ENCODE measurements at places on chromosomes 12 and 14. TPM values are rescaled to one million over a fixed set of nuclear protein-coding genes. Genes with fewer than 3 reads are reported as not detected.

DNA sequence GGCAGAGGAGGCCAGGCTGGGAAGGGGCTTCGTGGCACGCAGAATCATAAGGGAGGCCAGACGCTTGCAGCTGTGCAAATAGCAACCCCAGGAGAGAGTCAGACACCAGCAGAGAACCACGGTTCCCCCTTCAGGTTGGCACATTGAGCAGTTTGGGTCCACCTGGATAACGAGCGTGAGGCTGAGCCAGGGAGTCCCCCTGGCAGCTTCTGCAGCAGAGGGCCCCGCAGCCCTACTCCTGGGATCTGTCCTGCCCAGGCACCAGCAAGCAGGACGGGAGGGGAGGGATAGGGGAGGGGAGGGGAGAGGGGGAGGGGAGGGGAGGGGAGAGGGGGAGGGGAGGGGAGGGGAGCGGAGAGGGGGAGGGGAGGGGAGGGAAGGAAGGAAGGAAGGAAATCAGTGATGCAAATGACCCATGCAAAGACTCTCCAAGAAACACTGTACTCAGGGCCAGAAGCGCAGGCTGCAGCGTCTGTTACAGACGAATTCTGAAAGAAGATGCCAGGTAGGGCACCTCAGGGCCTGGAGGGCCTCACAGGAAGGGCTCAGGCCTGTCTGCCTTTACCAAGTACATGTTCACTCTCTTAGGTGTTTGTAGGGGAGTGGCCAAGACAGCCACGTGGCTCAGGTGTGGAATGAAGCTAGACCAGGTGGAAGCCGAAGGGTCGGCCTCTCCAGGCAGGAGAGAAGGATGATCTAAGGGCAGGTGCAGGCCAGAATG lies 32.3 kb upstream of the MMP17 start:
- no peak overlapping the region for H3K27ac ChIP-seq
- H3K27me3 ChIP-seq: no peaks in the 10 kb centered on the region
- DNase-seq: no peak
- no peaks in the 10 kb centered on the region for H3K4me1 ChIP-seq
- peaks cover 75% of the 10 kb centered on the region for H3K36me3 ChIP-seq
- H3K4me3 ChIP-seq: no peak overlapping the region

Gene KRT8
- 175 TPM for total RNA-seq

DNA sequence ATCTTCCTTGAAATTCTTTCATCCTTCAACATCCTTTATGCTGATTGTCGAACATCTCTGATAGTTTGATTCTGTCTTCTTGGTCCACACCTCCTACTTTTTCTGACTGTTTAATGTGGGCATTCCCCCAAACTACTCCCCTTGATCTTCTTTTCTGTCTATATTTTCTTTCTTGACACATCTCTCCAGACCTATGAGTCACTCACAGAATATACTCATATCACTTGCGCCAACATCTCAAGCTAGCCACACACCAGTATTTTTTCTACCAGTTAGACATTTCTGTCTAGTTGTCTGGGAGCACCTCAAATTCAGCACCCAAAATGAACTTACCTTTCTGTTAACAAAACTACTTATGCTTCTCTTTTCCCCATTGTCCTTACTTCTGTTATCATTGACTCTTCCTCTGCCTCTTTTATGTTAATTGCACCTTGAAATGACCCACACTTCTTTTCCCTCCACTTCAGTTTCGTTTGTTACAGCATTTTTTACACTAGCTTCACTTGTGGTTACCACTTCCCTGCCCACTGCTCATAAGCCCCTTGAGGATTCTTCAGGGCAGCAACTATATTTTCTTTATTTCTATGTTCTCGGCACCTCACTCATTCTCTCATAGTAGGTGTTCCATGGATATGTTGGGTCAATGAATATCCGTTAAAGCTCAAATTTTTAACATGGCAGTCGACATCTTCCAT lies 33.5 kb downstream of the TSHR start:
- no peak overlapping the region for H3K4me3 ChIP-seq
- no peaks in the 10 kb centered on the region for H3K36me3 ChIP-seq
- DNase-seq: no peak
- H3K4me1 ChIP-seq: no peaks in the 10 kb centered on the region
- no peak overlapping the region for H3K27ac ChIP-seq
- no peaks in the 10 kb centered on the region for H3K27me3 ChIP-seq

DNA sequence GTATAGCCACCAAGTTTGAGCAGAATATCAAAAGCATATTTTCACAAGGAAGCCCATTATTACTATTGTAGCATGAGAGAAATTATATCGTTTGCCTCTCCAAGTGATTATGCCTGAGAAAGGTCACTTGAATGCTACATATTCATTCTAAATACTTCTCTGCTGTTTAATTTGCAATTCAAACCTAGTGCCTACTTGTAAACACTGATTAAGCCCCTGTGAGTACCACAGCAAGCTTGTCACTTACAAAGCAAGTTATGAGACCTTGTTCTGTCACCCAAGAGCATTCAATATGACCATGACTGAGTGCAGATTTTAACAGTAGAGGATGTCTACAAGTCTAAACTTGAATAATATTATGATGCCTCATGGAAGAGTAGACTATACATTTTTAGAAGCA lies 124.7 kb upstream of the SSTR1 start:
- no peak overlapping the region for H3K27ac ChIP-seq
- H3K36me3 ChIP-seq: no peaks in the 10 kb centered on the region
- no peak for DNase-seq
- no peak overlapping the region for H3K4me3 ChIP-seq
- H3K27me3 ChIP-seq: no peaks in the 10 kb centered on the region

DNA sequence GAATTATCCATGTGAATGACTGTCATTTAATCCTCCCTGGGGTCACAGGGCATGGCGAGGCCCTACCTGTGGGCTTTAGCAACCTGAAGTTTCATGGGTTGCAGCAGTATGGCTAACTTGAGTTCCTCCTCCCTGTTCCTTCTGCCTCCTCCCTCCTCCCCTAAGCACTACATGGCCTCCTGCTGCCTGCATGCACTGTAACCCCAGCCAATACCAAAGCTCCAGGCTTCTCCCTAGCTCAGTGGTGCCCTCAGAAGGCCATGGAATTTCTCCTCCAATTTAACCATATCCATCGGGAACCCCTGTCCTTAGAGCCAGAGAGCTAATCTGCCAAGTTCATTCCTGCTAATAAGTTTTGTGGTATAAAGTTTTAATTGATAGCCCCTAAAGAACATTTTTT lies 95.1 kb downstream of the NT5DC3 start:
- no peaks in the 10 kb centered on the region for H3K27me3 ChIP-seq
- no peaks in the 10 kb centered on the region for H3K36me3 ChIP-seq
- DNase-seq: no peak
- no peak overlapping the region for H3K27ac ChIP-seq
- H3K4me1 ChIP-seq: no peaks in the 10 kb centered on the region

DNA sequence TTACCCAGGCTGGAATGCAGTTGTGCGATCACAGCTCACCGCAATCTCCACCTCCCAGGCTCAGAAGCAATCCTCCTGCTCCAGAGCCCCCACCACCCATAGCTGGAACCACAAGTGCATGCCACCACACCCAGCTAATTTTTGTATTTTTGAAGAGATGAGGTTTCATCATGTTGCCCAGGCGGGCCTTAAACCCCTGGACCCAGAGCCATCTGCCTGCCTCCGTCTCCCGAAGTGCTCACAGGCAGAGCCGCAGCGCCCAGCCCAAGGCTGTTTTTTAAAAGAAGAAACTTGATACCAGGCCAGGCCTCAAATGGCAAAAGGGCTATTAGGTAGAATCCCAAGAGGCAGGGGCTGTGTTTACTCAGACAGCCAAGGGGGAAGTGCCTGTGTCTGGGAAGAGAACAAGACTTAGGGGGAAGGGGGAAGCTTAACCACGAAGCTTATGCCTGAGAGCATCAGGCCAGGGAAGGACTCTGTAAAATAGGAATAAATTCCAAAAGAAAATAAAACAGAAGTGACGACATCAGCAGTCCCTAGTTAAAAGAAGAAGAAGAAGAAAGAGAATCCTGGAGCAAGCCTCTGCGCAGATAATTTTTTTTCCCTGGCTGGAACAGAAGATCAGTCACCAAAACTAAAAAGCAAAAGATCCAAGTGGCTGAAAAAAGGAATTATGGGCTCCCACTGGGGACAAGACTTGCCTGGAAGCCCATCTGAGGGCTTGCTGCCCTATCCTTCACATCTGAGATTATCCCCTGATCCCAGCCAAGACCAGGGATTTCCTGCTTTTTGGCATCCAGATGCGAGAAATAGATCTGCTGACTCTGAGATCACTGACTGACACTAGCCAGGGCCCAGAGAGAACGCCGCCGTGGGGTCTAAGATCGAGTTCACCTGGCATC lies 170.5 kb downstream of the NDUFA12 start:
- peaks cover 10% of the 10 kb centered on the region for H3K4me1 ChIP-seq
- H3K4me3 ChIP-seq: no peak overlapping the region
- no peak for DNase-seq
- H3K36me3 ChIP-seq: no peaks in the 10 kb centered on the region

Measured in thoracic aorta (tissue), 2 donors.